HCEC 1CT (cell line): ENCODE measurements at places on chromosomes 12 and 14.
A peak's percentile ranks its signal among the peaks of the same experiment; 100 is the strongest.

GRCh38 chr12:25980035-25980434 is 21.6 kb downstream of the RASSF8 start:
- DNase-seq, result no peak

GRCh38 chr12:19967431-19967830 is 400.9 kb upstream of the PDE3A start:
- DNase-seq, result peak; percentile 97

GRCh38 chr12:60421741-60422140 is 825.9 kb downstream of the SLC16A7 start:
- DNase-seq, result peak; percentile 42

DNA sequence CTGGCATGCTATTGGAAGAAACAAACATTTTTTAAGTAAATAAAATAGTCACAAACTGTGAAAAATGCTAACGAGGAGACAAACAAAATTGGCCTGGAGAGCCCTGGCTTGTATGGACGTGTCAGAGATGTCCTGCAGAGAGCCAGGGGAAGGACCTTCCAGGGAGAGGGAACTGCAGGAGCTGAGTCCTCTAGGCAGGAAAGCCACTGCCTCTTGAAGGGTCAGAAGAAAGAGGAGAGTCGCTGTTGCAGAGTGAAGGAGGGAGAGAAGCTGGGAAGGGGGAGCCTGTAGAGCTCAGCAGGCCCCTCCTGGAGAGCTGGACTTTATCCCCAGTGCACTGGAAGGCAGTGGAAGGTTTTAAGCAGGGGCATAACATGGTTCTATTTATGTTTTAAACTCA is 80.3 kb upstream of the PWP1 start:
- no peak for DNase-seq

DNA sequence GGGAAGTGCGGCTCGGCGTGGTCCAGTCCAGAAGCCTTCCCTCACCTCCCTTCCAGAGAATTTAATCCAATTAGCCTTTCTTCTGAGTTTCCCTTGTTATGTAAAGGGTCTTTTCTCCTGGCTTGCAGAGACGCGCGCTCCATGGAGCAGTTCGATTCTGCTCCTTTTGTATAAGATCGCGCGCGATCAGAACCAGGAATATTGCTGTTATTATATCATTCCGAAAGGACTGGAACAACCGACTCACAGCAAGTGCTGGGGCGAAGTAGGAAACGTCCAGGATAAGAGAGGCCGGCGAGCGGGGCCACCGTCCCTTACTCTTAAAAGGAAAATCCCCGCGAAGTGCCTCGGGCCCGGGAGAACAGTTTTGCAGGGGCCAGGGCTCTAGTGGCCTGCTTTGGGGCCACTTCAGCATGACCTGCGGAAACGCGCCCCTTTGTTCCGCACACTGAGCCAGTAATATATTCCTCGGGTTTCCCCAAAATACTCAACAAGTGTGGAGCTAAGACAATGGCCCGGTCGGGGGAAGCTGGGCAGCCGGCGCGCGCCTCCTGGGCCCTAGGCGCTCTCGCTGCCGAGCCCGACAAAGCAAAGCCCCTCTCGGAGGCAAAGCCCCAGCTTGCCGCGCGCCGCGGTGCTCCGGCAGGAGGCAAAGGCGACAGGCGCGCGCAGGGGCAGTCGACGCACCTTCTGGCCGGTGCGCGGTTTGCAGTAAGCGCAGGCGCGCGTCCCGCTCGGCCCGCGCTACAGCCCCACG is 2.9 kb downstream of the RFX4 start:
- DNase-seq, result no peak
